ENCODE measurements at places on chromosomes 2 and 18. TPM values are rescaled to one million over a fixed set of nuclear protein-coding genes. Genes with fewer than 3 reads are reported as not detected.

The CHRND gene
- not detected for total RNA-seq

The ALK gene
- under 0.01 TPM for total RNA-seq

The RIT2 gene
- total RNA-seq: not detected

The CSRNP3 gene
- total RNA-seq: 2.7 TPM

The NDUFB3 gene
- 25.7 TPM for total RNA-seq

The MTX2 gene
- total RNA-seq: 14.4 TPM

The SH2D6 gene
- not detected for total RNA-seq

The SPIRE1 gene
- 64.4 TPM for total RNA-seq

The PPP1R7 gene
- total RNA-seq: 46.7 TPM

The ALPI gene
- total RNA-seq: not detected

The DAW1 gene
- not detected for total RNA-seq

The RGPD6 gene
- total RNA-seq: 62.2 TPM

The PIEZO2 gene
- total RNA-seq: 46.7 TPM

The ANKRD62 gene
- total RNA-seq: not detected

The GPBAR1 gene
- 0.36 TPM for total RNA-seq

The CCDC121 gene
- total RNA-seq: 1.1 TPM

The TEX44 gene
- total RNA-seq: not detected

The METTL4 gene
- 10.5 TPM for total RNA-seq

The KCNJ3 gene
- total RNA-seq: not detected

The WNT6 gene
- total RNA-seq: not detected

The FAM228A gene
- 1.4 TPM for total RNA-seq

The PAX8 gene
- 2.9 TPM for total RNA-seq

The CHAC2 gene
- total RNA-seq: 2.7 TPM

The BMP10 gene
- not detected for total RNA-seq

The RFTN2 gene
- 14.5 TPM for total RNA-seq

The SPATA3 gene
- not detected for total RNA-seq

The HOXD12 gene
- total RNA-seq: not detected

The MERTK gene
- 0.72 TPM for total RNA-seq

The TYW5 gene
- 8.3 TPM for total RNA-seq

The MPP4 gene
- 2.1 TPM for total RNA-seq

The ANKRD30B gene
- total RNA-seq: 11.5 TPM

The SERPINB13 gene
- total RNA-seq: not detected

The NT5DC4 gene
- total RNA-seq: not detected

The LHCGR gene
- total RNA-seq: not detected

The MYO7B gene
- total RNA-seq: under 0.01 TPM

The RGPD3 gene
- total RNA-seq: 0.59 TPM

The PID1 gene
- total RNA-seq: 11.8 TPM

The GREB1L gene
- total RNA-seq: 0.36 TPM

The LYPD1 gene
- 5.9 TPM for total RNA-seq

The PDE11A gene
- total RNA-seq: 0.36 TPM

The TCF7L1 gene
- 2.5 TPM for total RNA-seq

The SLC16A14 gene
- total RNA-seq: under 0.01 TPM

The HOXD9 gene
- 0.36 TPM for total RNA-seq

The CERS6 gene
- total RNA-seq: 21.8 TPM

The EFEMP1 gene
- 1,564 TPM for total RNA-seq

The ITPRIPL1 gene
- total RNA-seq: 1.4 TPM
